ENCODE measurements at places on chromosomes 6 and 20.

DNA sequence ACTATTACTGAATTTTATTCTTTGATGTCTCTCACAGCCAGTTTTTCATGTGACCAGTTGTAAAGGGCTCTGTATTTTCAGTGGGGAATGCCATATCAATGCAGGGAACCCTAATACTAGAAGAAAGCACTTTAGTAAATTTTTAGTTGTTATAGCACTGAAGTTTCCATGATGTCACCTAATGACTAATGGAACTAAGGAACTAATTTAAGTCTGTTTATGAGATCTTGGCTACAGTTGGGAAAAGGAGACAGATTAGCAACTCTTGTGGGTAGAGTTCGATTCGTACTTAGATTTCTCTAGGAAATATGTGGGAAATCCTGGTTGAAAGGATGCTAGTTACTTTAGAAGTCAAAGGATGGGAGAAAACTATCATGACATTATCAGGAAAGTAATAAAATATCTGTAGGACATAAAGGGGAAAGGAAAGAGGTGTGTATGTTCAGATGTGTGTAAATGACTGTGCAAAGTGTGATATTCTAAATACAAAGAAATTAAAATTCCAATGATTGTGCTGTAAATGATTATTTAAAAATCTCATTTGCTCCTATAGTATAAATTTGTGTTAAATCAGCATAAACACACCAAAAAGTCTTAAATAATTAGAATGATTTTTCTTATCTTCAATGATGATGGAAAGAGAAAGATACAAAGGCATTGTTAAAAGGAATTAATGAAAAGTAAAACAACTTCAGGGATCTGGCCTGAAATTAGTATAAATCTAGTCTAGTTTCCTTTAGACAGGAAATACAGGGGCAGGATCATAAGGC lies 103.4 kb downstream of the LRRC1 start:
- no peak for DNase-seq

- no peak for DNase-seq
Observed at GRCh38 chr20:1308702-1309095, 20.2 kb downstream of the SDCBP2 start.

DNA sequence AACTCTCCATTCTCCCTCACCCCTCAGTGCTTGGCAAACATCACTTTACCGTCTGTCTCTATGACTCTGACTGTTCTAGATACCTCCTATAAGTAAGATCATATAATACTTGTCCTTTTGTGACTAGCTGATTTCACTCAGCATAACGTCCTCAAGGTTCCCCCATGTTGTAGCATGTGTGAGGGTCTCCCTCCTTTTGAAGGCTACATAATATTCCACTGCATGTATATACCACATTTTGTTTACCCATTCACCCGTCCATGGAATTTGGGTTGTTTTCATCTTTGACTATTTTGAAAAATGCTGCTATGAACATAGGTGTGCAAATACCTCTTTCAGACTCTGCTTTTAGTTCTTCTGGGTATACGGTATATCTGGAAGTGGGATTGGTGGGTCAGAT lies 28.3 kb downstream of the CTCFL start:
- DNase-seq = no peak

DNA sequence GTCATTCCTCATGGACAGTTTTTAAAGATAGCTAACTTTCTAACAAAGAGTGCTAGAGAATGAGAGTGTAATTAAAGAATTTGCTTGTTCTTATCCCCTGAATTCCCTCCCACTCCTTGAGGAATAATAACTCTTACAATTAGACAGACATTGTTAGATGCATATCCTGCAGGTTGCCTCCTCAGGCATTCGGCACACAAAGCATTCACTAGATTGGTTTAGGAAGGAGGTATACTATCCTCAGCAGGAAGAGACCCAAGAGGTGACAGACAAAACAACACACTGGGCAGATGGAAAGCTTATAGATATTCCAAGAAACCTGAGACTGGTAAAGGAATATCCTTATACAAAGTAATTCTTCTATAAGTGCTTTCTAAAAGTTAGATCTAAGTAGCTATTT lies 109.1 kb upstream of the FAM184A start:
- no peak for DNase-seq

- DNase-seq = no peak
Observed at GRCh38 chr6:156408655-156409054, 368.5 kb upstream of the ARID1B start.

DNA sequence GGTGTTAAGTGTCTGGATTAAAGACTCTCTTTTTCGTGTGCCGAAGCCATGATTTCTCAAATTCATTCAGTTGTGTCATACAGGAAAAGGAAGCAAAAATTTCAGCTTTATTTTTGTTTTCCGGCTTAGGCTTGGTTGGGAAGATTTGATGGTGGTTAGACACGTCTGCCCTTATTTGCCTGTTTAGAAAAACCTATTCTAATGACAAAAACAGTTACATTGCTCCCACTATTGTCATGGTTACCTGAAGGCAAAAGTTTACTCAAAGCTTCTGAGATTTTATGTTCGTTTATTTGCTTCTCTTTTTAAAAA lies 982 bp downstream of the DNAJC5 start:
- DNase-seq = no peak

DNA sequence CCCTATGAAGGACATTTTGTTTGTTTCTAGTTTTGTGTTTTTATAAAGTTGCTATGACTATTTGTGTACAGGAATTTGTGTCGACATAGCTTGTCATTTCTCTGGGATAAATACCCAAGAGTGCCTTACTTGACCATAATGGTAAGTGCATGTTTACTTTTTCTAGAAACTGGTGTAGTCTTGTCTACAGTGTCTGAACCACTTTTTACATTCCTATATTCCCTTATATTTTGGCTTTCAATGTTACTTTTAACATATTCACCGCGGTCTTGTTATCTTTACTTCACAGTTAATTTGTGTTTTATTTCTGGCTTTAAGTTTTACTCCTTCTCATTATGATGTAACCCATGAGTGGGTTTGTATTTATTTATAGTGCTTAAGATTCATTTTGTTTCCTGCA lies 444.4 kb upstream of the RGS17 start:
- DNase-seq = no peak

- DNase-seq = no peak
Observed at GRCh38 chr6:149271348-149272340, 45.9 kb upstream of the TAB2 start.

- no peak for DNase-seq
Observed at GRCh38 chr20:38833154-38833856, 27.8 kb downstream of the PPP1R16B start.

DNA sequence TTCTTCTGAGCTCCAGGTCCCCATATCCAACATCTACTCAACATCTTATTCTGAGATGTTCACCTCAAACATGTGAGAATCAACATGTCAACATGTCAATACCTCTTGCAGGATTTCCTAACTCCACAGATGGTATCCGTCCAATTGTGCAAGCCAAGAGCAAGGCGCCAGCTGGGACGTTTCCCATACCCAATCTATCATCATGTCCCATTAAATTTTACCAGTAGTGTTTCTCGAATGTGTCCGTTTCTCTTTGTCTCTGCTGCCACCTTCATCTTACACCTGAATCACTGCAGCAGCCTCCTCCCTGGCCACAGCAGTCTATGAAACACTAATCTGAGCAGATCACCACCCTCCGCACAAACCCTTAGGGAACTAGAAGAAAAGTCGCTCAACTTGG lies 78.0 kb upstream of the RPS6KA2 start:
- DNase-seq = no peak

DNA sequence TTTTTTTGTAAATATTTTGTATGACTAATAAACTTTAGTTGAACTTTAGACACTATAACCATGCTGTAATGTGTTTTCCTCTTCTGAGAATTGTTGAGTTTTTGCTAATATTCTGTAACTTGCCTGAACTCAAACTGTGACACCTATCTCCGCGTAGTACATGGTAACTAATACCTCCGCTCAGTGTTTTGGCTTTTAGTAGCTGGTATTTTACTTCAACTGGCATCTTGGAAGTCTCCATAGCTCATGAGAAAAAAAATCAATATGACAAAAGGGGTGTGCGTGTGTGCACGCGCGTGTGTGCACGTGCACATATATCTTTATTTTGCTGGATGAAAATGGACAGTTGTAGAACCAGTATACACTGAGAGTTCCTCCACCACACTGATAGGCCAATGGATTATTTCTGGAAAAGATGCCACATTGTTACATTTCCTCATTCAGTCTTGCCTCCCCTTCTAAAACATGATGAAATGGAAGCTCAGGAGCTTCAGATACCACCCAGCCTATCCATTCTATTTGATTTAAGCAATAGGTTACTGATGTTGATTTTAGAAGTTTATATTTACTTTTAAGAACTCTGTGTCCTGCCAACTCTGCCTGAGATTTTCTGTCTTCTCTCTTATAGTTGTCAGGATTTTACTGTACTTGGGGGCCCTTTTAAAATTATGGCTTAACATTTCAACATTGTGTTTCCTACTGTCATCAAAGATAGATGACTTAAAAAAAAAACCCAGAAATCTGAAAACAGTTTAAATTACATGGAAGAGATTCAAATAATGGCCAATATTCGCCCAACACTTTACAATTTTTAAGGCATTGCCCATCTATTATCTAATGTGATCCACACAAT lies 16.3 kb upstream of the ADGRG6 start:
- no peak for DNase-seq

DNA sequence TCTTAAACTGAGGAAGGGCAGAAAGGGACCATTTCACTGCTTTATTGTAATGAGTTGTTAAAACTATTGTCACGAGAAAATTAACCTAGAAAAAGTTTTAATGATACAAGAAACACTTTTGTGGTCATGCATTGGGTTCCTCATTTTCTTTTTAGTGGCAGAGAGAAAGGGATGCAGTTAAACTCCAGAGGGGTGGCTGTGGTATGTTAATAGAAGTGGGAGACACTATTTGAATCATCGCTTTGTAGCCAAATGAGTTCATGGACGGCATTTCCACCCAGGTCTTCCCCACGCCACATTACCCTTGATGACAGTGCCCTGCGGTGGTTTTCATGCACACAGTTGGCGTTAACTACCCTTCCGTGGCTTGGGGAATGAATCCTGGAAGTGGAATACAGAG lies 235.6 kb downstream of the PLCB1 start:
- DNase-seq = no peak

Measured in HTR-8/SVneo (cell line).